ENCODE measurements at places on chromosomes 1 and 21. TPM values are rescaled to one million over a fixed set of nuclear protein-coding genes. Genes with fewer than 3 reads are reported as not detected.

Gene ADAMTSL4
- total RNA-seq: 64.4 TPM

Gene RXRG
- total RNA-seq: 3.3 TPM

Gene CASQ1
- total RNA-seq: 12.6 TPM

Gene FCER1A
- 0.94 TPM for total RNA-seq

Gene RGS18
- 0.91 TPM for total RNA-seq

Gene CADM3
- 5.3 TPM for total RNA-seq

DNA sequence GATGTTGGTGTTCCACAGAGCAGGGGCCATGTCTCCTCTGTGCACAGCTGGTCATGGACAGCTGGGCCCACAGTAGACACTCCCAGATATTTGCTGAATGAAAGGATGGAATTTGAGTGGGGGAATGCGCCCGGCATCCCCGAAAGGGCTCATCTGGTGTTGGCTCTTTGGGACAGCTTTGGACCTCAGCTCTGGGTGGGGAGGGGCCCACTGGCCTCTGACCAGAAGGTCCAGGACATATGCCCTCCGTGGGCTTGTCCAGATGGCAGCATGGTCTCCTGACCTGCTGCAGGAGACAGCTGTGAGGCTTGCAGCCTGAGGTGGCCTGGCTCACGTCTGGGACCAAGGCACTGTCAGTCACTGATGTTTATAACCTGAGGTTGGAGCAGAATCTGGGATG, 160.4 kb upstream of the AJAP1 start:
- DNase-seq: no peak

DNA sequence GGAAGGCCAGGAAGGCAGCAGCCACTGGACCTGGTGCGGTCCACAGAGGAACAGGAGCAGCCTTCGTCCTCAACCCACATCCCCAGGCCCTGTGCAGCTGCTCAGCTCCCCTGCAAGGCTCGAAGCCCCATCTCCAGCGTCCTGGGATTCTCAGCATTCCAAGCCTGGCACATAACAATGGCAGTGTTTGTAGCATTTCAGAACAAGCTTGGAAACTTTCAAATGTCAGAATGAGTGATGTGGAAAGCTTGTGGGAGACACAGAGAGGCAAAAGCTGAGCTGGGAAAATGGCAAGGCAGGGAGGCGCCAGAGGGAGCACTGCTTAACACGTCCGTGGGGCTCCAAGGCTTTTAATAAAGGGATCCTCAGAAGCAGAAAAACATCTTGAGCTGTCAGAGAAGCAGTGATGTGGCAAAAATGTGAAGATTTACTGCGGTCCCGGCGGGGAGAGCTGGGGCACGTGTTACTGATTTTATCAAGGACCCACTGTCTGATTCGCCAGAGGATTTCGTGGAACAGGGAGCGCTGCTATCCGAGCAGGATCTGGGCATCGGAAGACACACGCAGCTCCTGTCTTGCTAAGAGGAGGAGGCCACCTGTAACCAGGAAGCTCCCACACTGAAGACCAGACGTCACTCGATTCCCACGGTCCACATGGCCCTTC, 38.1 kb downstream of the TOMM20 start:
- DNase-seq: no peak

DNA sequence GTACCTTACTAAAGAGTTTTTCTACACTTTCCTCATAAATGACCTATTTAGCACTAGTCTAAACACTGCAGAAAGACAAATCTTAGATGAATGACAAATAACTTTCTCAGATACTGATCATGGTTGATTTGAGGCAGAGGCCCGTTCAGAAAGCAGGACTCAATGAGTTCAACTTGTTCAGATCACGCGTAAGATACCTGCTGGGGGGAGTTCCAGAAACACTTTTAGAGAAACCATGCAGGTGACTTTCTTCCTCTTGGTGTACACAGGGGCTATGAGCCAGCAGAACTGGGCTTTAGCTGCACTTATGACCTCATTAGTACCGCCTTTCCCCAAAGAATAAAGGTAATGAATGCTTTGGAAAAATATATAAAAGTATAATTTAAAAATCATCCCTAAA, 38.8 kb upstream of the TTC39A start:
- DNase-seq: no peak

DNA sequence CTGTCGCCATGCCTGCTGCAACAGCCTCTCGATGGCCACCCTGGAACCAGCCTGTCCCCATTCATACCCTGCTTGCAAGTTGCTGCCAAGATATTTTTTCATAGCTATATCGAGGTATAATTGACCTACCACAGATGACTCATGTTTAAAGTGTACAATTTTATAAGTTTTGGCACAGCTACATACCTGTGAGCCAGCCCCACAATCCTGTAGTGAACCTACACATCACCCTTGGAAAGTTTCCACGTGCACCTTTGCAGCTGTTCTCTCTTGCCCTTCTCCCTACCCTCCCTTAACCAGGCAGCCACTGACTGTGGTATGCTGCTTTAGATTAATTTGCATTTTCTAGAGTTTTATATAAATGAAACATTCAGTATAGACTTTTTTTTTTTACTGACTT, 23.0 kb upstream of the KCNJ6 start:
- DNase-seq: no peak

DNA sequence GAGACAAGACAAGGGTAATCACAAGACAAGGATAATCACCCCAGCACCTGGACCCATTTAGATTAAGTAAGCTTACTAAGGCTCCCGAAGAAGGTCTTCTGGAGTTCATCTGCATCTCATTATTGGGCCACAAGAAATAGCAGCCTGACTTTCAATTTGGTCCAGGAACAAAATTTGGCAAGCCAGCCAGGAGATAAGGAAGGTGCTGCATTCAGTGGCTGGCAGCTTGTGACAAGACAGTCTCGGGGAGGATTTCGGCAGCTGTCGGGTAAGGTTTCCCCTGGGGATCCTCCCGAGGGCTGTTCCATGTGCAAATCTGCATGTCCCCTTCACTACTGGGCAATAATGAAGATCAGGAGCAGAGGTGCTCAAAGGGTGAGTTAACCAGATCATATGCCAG, 195.2 kb downstream of the FCRL5 start:
- no peak for DNase-seq

- DNase-seq: no peak
Measured at GRCh38 chr21:27365394-27365793, 398.5 kb upstream of the ADAMTS5 start.

GRCh38 chr21:31078216-31078615, 39.9 kb upstream of the KRTAP19-8 start:
- no peak for DNase-seq

DNA sequence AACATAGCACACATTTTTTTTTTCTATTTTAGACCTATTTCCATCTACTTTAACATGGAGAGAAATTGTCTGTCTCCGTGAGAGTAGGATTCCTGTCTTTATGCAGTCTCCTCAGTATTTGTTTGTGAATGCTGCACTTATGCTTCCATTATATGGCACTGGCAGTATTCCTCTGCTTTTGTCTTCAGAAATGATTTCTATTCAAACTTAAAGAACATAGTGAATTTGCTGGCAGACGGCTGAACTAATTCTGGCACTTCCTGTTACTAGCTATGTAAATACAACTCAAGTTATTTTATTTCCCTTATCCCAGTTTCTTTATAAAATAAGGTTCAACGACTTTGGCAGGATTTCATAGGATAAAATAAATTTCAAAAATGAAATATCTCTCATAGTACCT, 45.3 kb downstream of the KCTD3 start:
- no peak for DNase-seq

DNA sequence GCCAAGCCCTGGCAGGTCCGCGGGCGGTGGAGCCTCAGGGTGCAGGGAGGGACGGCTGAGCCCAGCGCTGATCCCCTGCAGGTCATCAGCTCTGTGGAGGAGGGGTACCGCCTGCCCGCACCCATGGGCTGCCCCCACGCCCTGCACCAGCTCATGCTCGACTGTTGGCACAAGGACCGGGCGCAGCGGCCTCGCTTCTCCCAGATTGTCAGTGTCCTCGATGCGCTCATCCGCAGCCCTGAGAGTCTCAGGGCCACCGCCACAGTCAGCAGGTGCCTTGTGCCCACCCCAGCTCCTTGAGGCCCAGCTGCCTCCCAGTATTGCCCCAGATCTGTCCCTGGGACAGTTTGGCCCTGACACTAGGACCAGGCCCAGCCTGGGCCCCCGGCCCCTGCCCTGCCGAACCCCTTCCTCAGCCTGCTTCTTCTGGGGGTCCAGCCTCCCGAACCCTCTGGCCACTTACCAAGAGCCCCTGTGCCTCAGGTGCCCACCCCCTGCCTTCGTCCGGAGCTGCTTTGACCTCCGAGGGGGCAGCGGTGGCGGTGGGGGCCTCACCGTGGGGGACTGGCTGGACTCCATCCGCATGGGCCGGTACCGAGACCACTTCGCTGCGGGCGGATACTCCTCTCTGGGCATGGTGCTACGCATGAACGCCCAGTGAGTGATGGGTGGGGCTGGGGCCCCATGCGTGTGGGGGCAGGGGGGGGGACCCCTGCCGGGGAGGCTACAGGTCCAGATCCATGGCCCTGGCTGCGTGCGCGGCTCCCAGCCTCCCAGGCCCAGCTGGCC, 35.4 kb upstream of the C1QA start:
- no peak for DNase-seq

- peak; percentile 39 for DNase-seq
Measured at GRCh38 chr1:42940851-42941639, 17.6 kb downstream of the SLC2A1 start.
